Activated CD4-positive, alpha-beta T cell treated with anti-CD3 and anti-CD28 coated beads for 36 hours (primary cell): ENCODE measurements at places on chromosomes 13 and 19. TPM values are rescaled to one million over a fixed set of nuclear protein-coding genes. Genes with fewer than 3 reads are reported as not detected.
A peak's percentile ranks its signal among the peaks of the same experiment; 100 is the strongest.

GRCh38 chr13:36891752-36892151, 28.3 kb downstream of the SMAD9 start:
- no peak overlapping the region for H3K4me3 ChIP-seq
- peaks cover 21% of the 10 kb centered on the region for H3K27me3 ChIP-seq
- H3K27ac ChIP-seq: no peak overlapping the region
- DNase-seq: no peak

- peaks cover 31% of the 10 kb centered on the region for H3K4me1 ChIP-seq
- H3K36me3 ChIP-seq: no peaks in the 10 kb centered on the region
- H3K27me3 ChIP-seq: no peaks in the 10 kb centered on the region
- H3K4me3 ChIP-seq: no peak overlapping the region
- peak overlapping the region; percentile 32 for H3K27ac ChIP-seq
Observed at GRCh38 chr13:40165316-40165932, 501.0 kb downstream of the FOXO1 start.

GRCh38 chr13:45953082-45953481, 99.5 kb downstream of the ZC3H13 start:
- no peak overlapping the region for H3K4me3 ChIP-seq
- H3K36me3 ChIP-seq: peaks cover 14% of the 10 kb centered on the region
- no peaks in the 10 kb centered on the region for H3K4me1 ChIP-seq
- no peak overlapping the region for H3K27ac ChIP-seq

- H3K4me1 ChIP-seq: no peaks in the 10 kb centered on the region
- no peak for DNase-seq
- no peaks in the 10 kb centered on the region for H3K36me3 ChIP-seq
- H3K27me3 ChIP-seq: peaks cover 17% of the 10 kb centered on the region
- H3K27ac ChIP-seq: no peak overlapping the region
Observed at GRCh38 chr13:29621841-29622240, 26.4 kb upstream of the SLC7A1 start.

- H3K27me3 ChIP-seq: peaks cover 5% of the 10 kb centered on the region
- no peaks in the 10 kb centered on the region for H3K36me3 ChIP-seq
- DNase-seq: no peak
- no peak overlapping the region for H3K4me3 ChIP-seq
- no peak overlapping the region for H3K27ac ChIP-seq
Observed at GRCh38 chr13:45040173-45040572, 50.8 kb downstream of the GPALPP1 start.

DNA sequence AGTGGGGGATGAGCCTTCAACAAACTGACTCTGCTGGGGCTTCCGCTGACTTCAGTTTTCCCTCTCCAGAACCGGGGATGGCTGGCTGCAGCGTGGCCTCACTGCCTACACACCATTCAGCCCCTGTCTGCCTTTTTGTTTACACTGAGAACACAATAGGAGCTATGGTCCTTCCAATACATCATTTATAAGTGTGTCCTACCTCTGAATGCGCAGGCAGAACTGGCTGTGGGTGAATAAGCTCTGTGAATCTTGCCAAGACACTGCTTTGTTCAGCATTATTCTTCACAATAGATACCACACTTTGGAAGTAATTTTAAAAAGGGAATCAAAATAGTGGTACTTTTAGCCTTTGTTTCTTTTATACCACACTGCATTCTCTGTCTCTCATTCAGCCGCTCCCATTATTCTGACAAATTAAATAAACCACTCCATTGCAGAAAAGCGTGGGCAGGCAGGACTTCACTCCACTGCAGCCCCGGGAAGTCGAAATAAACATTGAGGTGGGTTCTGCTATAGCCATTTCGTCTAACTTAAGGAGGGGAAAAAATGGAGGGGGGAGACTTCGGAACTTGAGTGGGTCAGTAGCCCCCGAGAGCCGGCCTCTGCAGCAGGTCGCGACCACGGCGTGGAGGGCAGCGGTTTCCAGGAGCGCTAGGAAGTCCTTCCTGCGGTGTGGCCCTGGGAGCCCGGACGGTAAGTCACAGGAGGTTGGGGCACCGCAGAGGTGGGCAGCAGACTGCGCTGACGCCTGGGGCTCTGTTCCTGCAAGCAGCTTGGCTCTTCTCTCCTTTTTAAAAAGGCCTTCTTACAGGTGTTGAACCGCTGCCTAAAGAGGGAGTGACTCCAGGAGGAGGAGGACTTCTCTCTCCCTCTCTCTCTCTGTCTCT, 94.8 kb upstream of the SOX1 start:
- H3K27me3 ChIP-seq: peaks cover 16% of the 10 kb centered on the region
- DNase-seq: no peak
- no peaks in the 10 kb centered on the region for H3K36me3 ChIP-seq
- no peaks in the 10 kb centered on the region for H3K4me1 ChIP-seq
- no peak overlapping the region for H3K27ac ChIP-seq

DNA sequence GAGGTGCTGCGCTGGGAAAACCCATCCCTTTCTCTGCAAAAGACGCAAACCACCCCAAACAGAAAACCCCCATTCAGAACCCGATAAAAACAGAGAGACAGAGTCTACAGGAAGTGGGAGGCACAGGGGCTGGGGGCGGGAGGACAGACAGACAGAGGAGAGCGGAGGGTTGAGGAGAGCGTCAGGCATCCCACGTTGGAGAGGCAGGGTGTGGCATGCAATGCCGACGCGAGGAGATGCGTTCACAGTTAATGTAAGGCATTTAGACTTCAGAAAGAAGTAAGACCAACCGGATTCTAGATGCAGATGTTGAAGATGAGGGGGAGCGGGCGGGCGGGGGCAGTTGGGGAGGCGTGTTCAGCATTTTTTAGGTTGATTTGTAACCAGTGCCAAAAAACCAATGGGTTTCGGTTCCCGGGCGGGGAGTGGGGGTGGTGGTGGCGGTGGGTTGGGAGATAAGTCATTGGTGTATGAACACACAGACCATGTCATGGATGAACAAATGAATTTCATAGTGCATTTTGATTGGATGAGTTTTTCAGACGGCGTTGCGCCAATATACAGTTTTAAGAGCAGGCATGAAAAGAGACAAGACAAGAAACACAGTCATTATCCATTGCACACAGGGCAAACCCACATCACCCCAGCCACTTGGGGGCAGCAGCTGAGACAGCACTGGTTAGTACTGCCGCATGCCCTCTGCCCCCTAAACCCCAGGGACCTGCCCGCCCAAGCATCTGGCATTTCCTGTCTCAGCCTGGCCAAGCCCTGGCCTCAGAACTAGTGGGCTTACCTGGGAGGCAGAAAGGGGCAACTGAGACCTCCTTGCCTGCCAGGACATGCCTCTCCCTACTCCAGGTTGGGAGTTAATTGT, 91.3 kb downstream of the IER2 start:
- no peak overlapping the region for H3K4me3 ChIP-seq
- peaks cover 20% of the 10 kb centered on the region for H3K4me1 ChIP-seq
- DNase-seq: peak; percentile 58
- no peaks in the 10 kb centered on the region for H3K36me3 ChIP-seq

- no peak overlapping the region for H3K27ac ChIP-seq
- H3K4me3 ChIP-seq: no peak overlapping the region
- DNase-seq: peak; percentile 29
- H3K36me3 ChIP-seq: no peaks in the 10 kb centered on the region
Observed at GRCh38 chr19:7482584-7483439, 6.0 kb downstream of the PEX11G start.

GRCh38 chr19:39417463-39418181, 5.2 kb downstream of the PLEKHG2 start:
- no peak for DNase-seq
- H3K27me3 ChIP-seq: no peaks in the 10 kb centered on the region
- H3K36me3 ChIP-seq: peaks cover 22% of the 10 kb centered on the region
- peaks cover 15% of the 10 kb centered on the region for H3K4me1 ChIP-seq
- H3K27ac ChIP-seq: no peak overlapping the region

- no peak overlapping the region for H3K27ac ChIP-seq
- H3K4me1 ChIP-seq: peaks cover 14% of the 10 kb centered on the region
- H3K27me3 ChIP-seq: no peaks in the 10 kb centered on the region
- H3K36me3 ChIP-seq: peaks cover 41% of the 10 kb centered on the region
- H3K4me3 ChIP-seq: no peak overlapping the region
Observed at GRCh38 chr19:49595819-49596404, 4.9 kb downstream of the PRR12 start.

GRCh38 chr19:51181913-51182419, 39.9 kb downstream of the SIGLEC7 start:
- no peak overlapping the region for H3K4me3 ChIP-seq
- no peaks in the 10 kb centered on the region for H3K36me3 ChIP-seq
- peaks cover 11% of the 10 kb centered on the region for H3K27me3 ChIP-seq
- H3K4me1 ChIP-seq: no peaks in the 10 kb centered on the region

GRCh38 chr13:70502944-70503343, 394.7 kb upstream of the KLHL1 start:
- H3K27me3 ChIP-seq: no peaks in the 10 kb centered on the region
- H3K36me3 ChIP-seq: no peaks in the 10 kb centered on the region
- H3K4me3 ChIP-seq: no peak overlapping the region
- H3K27ac ChIP-seq: no peak overlapping the region
- no peaks in the 10 kb centered on the region for H3K4me1 ChIP-seq

GRCh38 chr13:77898097-77898496, 20.5 kb downstream of the EDNRB start:
- no peaks in the 10 kb centered on the region for H3K4me1 ChIP-seq
- H3K36me3 ChIP-seq: no peaks in the 10 kb centered on the region
- H3K27me3 ChIP-seq: peaks cover 6% of the 10 kb centered on the region
- DNase-seq: no peak

- DNase-seq: no peak
- H3K36me3 ChIP-seq: no peaks in the 10 kb centered on the region
- no peak overlapping the region for H3K27ac ChIP-seq
- H3K4me3 ChIP-seq: no peak overlapping the region
Observed at GRCh38 chr13:51035978-51036377, 75.1 kb downstream of the C13orf42 start.

DNA sequence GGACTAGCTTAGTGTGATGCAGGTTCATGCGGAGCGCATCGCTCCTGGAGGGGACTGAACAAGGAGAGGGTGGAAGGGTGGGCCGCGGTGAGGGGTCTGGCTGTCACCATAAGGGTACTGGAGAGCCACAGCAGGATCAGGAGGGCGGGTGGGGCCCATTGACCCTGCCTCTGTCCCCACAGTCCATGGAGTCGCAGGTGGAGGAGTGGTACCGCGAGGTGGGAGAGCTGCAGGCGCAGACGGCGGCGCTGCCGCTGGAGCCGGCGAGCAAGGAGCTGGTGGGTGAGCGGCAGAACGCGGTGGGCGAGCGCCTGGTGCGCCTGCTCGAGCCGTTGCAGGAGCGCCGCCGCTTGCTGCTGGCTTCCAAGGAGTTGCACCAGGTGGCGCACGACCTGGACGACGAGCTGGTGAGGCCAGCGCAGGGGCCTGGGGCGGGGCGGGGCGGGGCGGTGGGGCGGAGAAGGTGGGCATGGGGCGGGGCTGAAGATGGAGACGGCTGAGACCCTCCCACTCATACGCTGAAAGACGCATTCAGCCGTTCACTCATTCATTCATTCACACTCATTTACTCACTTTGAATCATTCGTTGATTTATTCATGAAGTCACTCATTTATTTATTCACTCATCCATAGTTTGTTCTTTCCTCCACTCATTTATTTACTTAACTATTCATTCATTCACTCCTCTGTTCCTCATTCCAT, 27.5 kb upstream of the SHKBP1 start:
- peaks cover 10% of the 10 kb centered on the region for H3K4me1 ChIP-seq
- peak; percentile 90 for DNase-seq
- no peaks in the 10 kb centered on the region for H3K36me3 ChIP-seq
- H3K27me3 ChIP-seq: peaks cover 37% of the 10 kb centered on the region

DNA sequence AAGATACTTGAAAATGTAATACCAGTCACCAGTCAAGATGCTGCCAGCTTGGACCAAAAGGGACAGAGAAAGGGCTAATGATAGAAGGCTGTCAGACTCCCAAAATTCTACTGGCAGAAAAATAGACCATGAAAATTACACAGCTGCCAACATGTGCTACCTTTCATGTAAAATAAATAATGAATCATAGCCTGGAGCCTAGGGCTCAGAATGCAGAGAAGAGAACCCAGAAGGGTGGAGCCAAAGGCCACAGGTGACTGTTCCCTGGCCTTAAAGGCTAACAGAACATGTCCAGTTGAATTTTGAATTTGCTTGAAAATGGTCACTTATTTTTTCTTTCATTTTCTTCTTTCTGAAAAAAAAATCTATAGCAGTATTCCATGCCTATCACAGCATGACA, 1827.0 kb upstream of the MIR17HG start:
- DNase-seq: no peak
- H3K36me3 ChIP-seq: no peaks in the 10 kb centered on the region
- H3K27ac ChIP-seq: no peak overlapping the region
- H3K4me3 ChIP-seq: no peak overlapping the region
- H3K4me1 ChIP-seq: no peaks in the 10 kb centered on the region
- no peaks in the 10 kb centered on the region for H3K27me3 ChIP-seq

GRCh38 chr19:29630655-29631054, 24.6 kb downstream of the POP4 start:
- no peaks in the 10 kb centered on the region for H3K27me3 ChIP-seq
- H3K4me3 ChIP-seq: no peak overlapping the region
- no peak for DNase-seq
- H3K27ac ChIP-seq: no peak overlapping the region

DNA sequence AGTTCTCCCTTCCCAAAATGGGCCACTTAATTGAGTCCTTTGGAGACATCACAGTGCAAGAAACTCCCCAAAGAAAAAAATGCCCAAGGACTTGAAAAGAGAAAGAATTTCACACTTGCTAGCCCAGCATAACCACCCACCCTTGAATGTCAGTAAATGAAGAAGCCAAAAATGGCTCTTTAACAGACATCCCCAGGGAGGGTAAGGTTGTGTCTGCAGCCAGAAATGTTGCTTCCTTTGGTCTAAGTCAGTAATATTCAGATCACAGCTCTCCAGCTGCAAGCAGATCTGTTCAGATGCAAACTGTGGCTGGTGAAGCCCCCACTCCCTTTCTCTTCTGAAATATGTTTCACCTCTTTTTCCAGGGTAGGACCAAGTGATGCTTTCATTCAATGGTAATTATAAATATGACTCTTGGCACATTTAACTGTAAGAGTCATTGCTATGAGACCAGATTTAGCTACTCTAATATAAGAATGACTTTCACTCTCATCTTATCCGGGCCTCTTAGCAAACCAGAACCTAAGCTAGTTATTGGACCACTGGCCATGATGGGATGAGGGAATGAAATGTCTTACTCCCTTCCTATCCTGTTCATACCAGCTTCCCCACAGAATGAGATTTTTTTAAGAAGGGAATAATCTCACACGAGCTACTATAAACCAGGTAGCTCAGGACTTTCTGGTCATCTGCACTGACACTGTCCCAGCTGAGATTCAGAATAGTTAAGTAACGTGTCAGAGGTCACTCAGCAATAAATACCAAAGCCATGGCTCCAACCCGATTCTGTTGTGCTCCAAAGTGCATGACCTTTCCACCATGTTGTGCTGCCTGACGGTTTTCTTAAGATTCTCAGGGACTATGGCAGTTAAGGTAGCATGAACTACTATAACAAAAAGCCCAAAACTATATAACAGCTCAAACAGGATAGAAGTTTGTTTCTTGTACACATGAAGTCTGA, 234.1 kb downstream of the FOXO1 start:
- no peak overlapping the region for H3K27ac ChIP-seq
- H3K4me3 ChIP-seq: no peak overlapping the region
- H3K4me1 ChIP-seq: peaks cover 38% of the 10 kb centered on the region

Gene SMIM17
- not detected for total RNA-seq

Gene OVOL3
- not detected for total RNA-seq

Gene MAB21L1
- total RNA-seq: not detected

Gene CEACAM16
- total RNA-seq: not detected

Gene C1QTNF9
- total RNA-seq: not detected

Gene CFAP97D2
- not detected for total RNA-seq

Gene ADAMTSL5
- 2.5 TPM for total RNA-seq

Gene RCBTB2
- 1.6 TPM for total RNA-seq

Gene ETV2
- total RNA-seq: 1.1 TPM
